ENCODE measurements at places on chromosomes 1 and 21.

DNA sequence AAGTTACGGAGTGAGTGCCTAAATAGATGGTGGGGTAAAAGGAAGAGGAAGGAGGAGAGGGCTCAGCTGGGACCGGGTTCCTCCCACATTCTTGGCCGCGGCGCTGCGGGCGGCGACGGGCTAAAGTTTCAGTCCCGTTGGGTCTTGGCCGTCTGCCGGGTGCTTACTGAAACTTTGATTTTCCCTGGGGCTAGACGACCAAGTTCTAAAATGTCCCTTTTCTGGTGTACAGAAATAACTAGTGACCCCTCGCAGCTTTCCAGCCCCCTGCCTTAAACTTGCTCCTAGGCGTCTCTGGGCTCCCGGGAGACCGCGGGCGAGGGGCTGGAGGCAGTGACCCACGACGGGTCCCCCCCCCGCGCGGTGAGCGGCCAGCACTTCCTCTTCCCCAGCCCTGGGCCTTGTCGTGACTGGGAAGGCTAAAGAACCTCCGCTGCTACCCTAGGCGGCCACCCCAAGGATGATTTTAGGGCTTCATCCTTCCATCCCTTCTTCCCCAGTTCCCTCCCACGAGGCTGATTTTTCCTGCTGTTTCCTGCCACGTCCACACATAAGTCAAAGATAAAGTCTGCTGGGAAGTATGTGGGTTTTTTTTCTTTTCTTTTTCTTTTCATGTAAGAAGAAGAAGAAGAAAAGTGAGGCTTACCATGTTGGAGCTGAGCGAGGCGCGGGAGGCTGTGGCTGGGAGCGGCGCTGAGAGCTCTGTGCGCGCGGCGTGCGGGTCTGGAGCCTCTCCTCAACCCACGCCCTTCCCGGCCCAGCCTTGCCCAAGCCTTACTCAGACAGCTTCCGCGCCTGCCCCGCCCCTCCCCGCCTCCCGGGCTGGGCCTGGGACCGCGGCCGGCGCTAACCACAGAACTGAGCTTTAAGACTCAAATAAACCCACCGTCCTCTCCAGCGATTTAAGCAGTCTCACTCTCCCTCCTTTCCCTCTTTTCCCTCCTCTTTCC lies at the start of gene S100A11:
Gene S100A11 (minus strand): TSS at position 738 of the 950 bp plus-strand sequence. CDS start 89 bp downstream, at position 649.
- no peak for DNase-seq

- DNase-seq: no peak
Observed at GRCh38 chr1:38736399-38736798, 123.2 kb downstream of the RRAGC start.

DNA sequence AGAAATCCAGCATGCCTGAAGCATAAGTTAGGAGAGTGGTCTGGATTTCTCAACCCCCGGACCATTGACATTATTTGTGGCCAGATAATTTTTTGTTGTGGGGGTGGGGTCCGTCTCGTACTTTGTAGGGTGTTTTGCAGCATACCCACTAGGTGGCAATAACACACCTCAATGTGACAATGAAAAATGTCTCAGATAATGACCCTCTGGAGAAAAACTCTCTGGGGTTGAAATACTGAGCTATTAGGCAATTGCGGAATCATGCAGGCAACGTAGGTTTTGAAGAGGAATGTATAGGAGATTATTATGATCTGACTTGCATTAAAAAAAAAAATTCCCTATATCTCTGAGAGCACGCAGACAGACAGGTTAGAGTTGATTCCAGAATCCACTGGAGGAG lies 25.3 kb upstream of the RRP15 start:
- DNase-seq: no peak

- DNase-seq: no peak
Observed at GRCh38 chr21:32114419-32115035, 164.3 kb downstream of the MIS18A start.

DNA sequence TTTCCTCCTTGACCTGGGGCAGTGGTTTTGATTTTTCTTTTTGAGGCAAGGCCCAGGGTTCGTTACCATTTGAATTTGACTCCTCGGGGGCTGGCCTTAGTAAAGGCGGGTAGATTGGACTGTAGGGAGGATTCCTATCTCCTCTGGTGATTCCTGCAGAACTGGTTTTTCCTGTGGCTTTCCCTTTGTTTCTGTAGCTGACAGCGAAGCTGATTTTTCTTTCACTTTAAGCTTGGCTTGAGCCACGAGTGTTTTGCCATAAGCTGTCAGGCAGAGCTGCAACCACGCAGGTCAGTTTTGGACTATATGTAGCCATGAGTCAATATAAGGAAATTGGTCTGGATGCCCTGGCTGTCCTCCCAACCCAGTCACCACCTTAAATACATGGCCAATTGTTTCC lies 28.7 kb upstream of the KCNJ15 start:
- DNase-seq: peak; percentile 55
